Activated CD4-positive, alpha-beta T cell treated with anti-CD3 and anti-CD28 coated beads, Interleukin-2, amount 50 U/mL, for 24 hours (primary cell): ENCODE measurements at places on chromosomes 2 and 18.

GRCh38 chr2:117190856-117191559, 623.5 kb upstream of the DDX18 start:
- DNase-seq = no peak

- no peak for DNase-seq
Observed at GRCh38 chr2:128309280-128310093, 9.2 kb downstream of the HS6ST1 start.

GRCh38 chr2:189798312-189799029, 14.2 kb downstream of the PMS1 start:
- DNase-seq = no peak

DNA sequence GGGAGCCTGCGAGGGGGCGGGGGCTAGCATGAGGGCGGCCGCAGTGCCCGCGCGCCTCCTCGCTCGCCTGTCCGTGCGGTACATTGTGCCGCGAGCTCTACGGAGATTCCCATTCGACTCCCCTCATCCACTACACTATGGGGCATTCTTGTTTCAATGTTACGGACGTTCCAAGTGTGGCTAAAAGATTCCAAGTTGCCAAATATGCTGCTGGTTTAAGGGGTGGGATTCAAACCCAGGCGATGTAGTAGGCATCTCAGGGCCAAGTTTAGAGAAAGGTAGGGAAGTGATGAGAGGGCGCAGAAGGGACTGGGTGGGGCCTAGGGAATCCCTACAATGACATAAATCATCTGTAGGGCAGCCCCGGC, 10.0 kb upstream of the CRYBA2 start:
- no peak for DNase-seq

- no peak for DNase-seq
Observed at GRCh38 chr2:84792856-84793522, 87.9 kb downstream of the TRABD2A start.

GRCh38 chr2:45962177-45962921, 310.9 kb downstream of the PRKCE start:
- no peak for DNase-seq

- no peak for DNase-seq
Observed at GRCh38 chr2:219358170-219359075, 25.9 kb upstream of the RESP18 start.

DNA sequence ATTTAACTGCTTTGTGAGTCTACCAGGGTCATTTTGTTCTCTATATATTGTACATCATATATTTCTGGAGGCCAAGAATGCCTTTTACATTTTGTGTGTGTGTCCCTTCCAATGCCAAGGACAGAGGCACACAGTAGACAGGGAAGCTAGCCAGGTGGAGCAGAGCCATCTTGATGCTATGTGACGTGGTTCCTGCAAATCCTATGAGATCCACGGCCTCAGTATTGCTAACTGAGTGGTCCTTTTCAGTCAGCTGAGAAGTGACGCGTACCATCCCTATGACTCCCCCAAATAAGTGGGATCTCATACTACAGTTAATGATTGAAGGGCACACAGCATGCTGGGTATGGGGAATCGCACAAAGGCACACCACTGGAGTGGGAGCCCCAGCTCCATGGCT, 27.3 kb downstream of the CCDC141 start:
- DNase-seq = no peak
